NCI-H510A (cell line): ENCODE measurements at places on chromosomes 7 and 10.

DNA sequence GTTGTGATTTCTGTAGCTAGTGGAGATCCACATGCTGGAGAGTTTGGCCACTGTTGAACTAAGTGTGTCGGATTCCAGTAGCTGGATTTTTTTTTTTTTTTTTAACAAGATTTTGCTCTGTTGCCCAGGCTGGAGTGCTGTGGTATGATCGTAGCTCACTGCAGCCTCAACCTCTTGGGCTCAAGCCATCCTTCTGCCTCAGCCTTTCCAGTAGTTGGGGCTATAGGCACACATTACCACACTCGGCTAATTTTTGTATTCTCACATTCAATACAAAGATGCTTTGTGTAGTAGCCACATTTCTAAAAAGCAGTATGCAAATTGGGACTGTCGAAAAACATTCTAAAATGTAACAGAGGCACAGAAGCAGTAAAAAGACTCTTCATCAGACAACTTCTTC is 63.5 kb downstream of the RABGEF1 start:
- DNase-seq: no peak

- no peak for DNase-seq
Measured at GRCh38 chr10:132306343-132306685, 1.4 kb downstream of the STK32C start.

- no peak for DNase-seq
Measured at GRCh38 chr7:42194238-42194637, 42.8 kb downstream of the GLI3 start.

- no peak for DNase-seq
Measured at GRCh38 chr7:42432644-42433043, 195.6 kb upstream of the GLI3 start.
